ENCODE measurements at places on chromosomes 12 and 14.

DNA sequence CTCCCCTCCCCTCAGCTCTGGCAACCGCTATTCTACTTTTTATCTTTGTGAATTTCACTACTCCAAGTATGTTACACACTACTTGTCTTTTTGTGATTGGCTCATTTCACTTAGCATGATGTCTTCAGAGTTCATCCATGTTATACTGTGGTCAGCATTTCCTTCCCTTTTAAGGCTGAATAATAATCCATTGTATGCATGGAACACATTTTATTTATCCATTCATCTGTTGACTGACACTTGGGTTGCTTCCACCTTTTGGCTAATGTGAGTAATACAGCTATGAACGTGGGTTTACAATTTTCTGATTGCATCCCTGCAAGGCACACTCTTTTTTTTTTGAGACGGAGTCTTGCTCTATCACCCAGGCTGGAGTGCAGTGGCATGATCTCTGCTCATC is 53.0 kb upstream of the FUT8 start:
- H3K4me3 ChIP-seq, result no peak overlapping the region
- H3K4me1 ChIP-seq, result no peaks in the 10 kb centered on the region
- H3K36me3 ChIP-seq, result no peaks in the 10 kb centered on the region
- no peaks in the 10 kb centered on the region for H3K27me3 ChIP-seq
- no peak overlapping the region for H3K27ac ChIP-seq

DNA sequence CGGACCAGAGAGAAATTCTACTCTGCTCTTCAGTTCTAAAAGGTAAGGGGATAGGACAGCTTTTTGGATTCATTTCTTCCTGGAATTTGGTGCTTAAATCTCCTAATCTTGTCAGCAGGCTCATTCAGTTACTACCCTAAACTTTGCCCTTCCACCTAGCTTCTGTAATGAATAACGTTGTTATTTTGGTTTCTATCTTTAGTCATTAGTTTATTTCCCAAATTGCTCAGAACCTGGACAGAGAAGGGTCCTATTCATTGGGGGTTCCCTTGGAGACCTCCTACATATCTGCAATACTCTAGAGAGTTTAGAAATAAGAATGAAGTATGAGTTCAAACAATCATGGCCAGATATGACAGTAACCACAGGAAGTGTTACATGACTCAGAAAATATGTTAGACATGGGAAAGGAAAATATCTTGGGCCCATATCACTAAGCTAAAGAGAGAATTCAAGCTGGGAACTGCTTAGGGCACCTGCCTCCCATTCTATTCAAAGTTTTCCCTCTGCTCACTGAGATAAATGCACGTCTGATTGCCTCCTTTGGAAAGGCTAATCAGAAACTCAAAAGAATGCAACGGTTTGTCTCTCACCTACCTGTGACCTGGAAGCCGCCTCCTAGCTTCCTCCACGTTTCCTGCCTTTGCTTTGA is 87.9 kb downstream of the GAS2L3 start:
- no peak overlapping the region for H3K27ac ChIP-seq
- no peak overlapping the region for H3K4me3 ChIP-seq
- H3K4me1 ChIP-seq, result no peaks in the 10 kb centered on the region
- no peaks in the 10 kb centered on the region for H3K27me3 ChIP-seq

DNA sequence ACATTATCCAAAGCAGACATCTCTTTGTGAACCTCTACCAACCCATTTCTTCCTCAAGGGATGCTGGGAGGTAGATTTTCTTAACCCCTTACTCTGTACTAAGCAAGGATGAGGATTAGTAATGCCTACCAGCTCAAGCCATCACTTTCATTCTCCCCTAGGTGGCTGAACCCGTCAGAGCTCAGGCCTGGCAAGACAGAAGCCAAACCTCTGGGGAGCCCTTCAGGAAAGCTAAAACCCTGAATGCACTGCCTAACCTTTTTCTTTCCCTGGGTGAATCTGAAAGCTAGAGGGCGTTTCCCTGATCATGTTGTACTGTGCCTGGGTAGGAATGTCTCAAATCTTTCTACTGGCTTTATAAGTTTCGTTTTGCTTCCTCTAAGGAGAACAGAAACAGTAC is 617.3 kb downstream of the RPL10L start:
- H3K27me3 ChIP-seq, result no peaks in the 10 kb centered on the region
- no peak for DNase-seq
- no peak overlapping the region for H3K27ac ChIP-seq
- H3K4me3 ChIP-seq, result no peak overlapping the region

- H3K4me3 ChIP-seq, result peak overlapping the region; percentile 36
- H3K27me3 ChIP-seq, result peaks cover 33% of the 10 kb centered on the region
- H3K27ac ChIP-seq, result no peak overlapping the region
- H3K36me3 ChIP-seq, result no peaks in the 10 kb centered on the region
- H3K4me1 ChIP-seq, result no peaks in the 10 kb centered on the region
- DNase-seq, result peak; percentile 60
Observed at GRCh38 chr12:50050410-50051098, 6.8 kb upstream of the ASIC1 start.

DNA sequence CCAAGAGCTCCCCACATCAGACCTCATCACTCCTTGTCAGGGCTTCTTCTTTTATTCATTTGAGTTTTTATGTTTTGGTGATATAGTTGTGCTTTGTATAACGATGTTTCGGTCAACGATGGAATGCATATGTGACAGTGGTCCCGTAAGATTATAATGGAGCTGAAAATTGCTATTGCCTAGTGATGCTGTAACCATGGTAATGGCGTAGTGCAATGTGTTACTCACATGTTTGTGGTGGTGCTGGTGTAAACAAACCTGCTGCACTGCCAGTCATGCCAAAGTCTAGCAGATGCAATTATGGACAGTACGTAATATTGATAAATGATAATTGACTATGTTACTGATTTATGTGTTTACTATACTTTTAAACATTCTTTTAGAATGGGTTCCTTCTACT is 16.3 kb downstream of the CYP46A1 start:
- H3K4me3 ChIP-seq, result no peak overlapping the region
- no peaks in the 10 kb centered on the region for H3K4me1 ChIP-seq
- peaks cover 13% of the 10 kb centered on the region for H3K27me3 ChIP-seq

- no peaks in the 10 kb centered on the region for H3K36me3 ChIP-seq
- H3K27me3 ChIP-seq, result no peaks in the 10 kb centered on the region
- no peak for DNase-seq
- no peak overlapping the region for H3K4me3 ChIP-seq
- H3K4me1 ChIP-seq, result peaks cover 5% of the 10 kb centered on the region
- no peak overlapping the region for H3K27ac ChIP-seq
Observed at GRCh38 chr14:34912182-34912581, 37.0 kb upstream of the BAZ1A start.

DNA sequence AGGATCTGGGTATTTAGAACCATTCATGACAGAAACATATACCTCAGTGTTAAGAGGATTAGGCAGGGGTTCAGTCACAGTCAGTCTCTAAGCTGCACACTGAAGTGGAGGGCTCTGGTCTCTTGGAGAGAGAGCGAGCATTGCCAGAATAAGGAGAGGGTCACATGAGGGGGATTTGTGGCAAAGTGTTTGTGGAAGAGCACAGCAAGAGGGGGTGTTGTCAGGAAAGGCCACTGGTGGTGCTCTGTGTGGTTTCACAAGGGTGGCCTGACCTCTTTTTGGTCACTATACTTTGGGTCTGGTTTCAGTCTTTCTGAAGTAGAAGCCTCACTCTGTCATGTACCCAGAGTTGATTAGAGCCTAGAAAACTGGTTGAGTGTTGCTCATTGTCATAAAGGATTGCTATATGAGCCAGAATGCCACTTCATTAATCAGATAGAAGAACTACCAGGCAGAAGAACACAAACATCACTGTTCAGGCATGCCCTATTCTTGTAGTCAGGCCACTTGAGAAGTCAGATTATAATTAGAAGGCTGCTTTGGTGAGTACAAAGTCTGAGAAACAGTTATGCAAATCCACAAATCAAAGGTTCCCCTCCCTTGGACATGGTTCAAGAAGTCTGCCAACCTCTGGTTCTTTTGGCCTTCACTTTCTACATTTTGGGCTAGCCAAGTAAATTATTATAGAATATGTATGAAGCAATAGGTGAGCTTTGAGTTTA is 8.4 kb downstream of the TMEM19 start:
- peak; percentile 16 for DNase-seq
- no peaks in the 10 kb centered on the region for H3K27me3 ChIP-seq
- no peak overlapping the region for H3K4me3 ChIP-seq
- H3K36me3 ChIP-seq, result no peaks in the 10 kb centered on the region
- H3K4me1 ChIP-seq, result no peaks in the 10 kb centered on the region

DNA sequence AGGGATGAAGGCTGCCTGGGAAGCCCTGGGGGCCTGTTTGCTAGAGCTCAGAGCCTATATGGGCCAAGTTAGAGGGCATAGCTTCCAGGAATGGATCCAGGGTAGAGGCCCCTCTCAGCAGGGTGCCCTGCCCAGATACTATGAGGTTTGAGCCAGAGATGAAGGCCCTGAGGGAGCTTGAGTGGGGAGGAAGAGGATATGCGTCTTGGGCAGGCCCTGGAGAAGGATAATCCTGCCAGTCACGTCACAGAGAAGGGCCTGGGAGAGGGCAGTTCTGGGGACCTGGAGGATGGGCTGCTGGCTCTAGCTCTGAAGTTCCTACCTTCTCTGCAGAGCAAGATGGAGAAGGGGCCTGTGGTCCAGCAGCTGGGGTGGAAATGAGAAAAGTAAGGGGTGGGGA is 5.9 kb upstream of the CACNB3 start:
- peaks cover 32% of the 10 kb centered on the region for H3K4me1 ChIP-seq
- no peaks in the 10 kb centered on the region for H3K36me3 ChIP-seq
- no peak for DNase-seq
- H3K27ac ChIP-seq, result peak overlapping the region; percentile 93
- H3K27me3 ChIP-seq, result no peaks in the 10 kb centered on the region

DNA sequence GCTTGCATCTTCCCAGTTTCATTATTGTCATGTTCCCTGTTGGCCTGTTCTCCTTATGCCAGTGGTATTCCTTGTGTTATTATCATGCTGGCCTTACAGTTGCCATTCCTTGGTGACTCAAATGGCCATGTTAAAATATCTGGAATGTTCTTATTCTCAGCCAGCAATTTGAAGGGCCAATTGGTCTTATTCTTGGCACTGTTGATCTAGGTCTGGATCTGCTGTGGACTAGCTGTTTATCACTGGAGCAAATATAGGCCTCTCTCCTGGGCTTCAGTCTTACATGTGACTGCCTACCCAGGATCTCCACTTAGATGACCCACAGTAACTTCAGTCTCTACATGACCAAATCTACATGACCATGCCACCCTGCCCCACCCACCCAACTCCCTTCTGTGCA is 5.4 kb downstream of the CIPC start:
- DNase-seq, result no peak
- no peaks in the 10 kb centered on the region for H3K27me3 ChIP-seq
- H3K27ac ChIP-seq, result no peak overlapping the region
- no peak overlapping the region for H3K4me3 ChIP-seq
- H3K36me3 ChIP-seq, result no peaks in the 10 kb centered on the region

- H3K4me1 ChIP-seq, result no peaks in the 10 kb centered on the region
- H3K27ac ChIP-seq, result no peak overlapping the region
- no peaks in the 10 kb centered on the region for H3K36me3 ChIP-seq
- H3K4me3 ChIP-seq, result no peak overlapping the region
- DNase-seq, result no peak
- no peaks in the 10 kb centered on the region for H3K27me3 ChIP-seq
Observed at GRCh38 chr12:119500209-119500608, 93.4 kb upstream of the TMEM233 start.

- no peaks in the 10 kb centered on the region for H3K36me3 ChIP-seq
- H3K4me1 ChIP-seq, result peaks cover under 1% of the 10 kb centered on the region
- peak overlapping the region; percentile 88 for H3K27ac ChIP-seq
- H3K27me3 ChIP-seq, result no peaks in the 10 kb centered on the region
- peak overlapping the region; percentile 100 for H3K4me3 ChIP-seq
Observed at GRCh38 chr14:31419179-31419966, 977 bp downstream of the HEATR5A start.

DNA sequence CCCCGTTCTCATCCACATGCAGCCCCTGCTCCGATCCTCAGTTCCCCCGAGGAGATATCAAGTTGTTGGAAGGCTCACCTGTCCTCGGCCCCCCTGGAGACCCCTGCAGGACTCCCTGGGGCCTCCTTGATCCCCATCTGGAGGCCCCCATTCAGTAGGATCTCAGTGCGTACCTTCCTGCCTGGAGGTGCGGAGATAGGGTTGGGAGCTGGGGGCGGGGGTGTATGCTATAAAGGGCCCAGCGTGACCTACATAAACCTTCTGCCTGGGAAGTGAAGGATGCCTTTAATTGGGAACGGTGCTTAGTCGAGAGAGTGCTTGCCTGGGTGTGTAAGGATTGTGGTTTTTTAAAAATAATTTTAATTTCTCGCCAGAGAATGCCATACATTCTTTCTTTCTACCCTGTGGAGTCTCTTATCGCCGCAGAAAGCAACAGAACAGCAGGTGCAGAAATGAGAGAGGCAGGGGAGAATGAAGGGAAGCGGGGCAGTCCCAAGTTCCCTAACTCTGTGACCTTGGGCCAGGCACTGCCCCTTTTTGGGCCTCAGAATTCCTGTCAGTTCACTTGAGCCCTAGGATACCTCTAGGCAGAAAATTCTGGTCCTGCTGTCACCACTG is 153.7 kb downstream of the TSPAN9 start:
- no peak overlapping the region for H3K27ac ChIP-seq
- no peaks in the 10 kb centered on the region for H3K36me3 ChIP-seq
- no peak overlapping the region for H3K4me3 ChIP-seq
- no peak for DNase-seq
- no peaks in the 10 kb centered on the region for H3K27me3 ChIP-seq

DNA sequence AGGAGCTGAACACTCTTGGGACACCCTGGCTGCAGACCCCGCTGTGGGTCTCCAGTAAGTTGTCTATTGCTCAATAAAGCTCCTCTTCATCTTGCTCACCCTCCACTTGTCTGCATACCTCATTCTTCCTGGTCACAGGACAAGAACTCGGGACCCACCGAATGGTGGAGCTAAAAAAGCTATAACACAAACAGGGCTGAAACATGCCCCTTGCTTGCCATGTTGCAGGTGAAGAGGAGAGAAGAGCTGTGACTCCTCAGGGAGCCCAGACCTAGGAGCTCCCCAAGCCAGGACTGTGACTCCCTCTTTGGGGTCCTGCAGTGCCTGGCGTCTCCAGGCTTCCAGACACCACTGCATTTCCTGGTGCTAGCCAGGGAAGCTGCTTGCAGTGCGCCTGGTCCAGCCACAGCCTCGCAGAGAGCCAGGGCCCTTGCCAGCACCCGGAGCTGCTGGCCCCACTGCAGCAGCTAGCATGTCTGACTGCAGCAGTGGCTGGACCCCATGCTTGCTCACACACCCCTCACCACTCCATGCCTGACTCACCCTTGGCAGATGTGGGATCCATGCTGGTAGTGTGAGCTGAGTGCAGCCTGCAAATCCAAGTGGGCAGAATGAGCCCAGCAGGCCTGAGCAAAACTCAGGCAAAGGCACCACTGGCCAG is 37.1 kb upstream of the OR5AU1 start:
- no peaks in the 10 kb centered on the region for H3K27me3 ChIP-seq
- no peaks in the 10 kb centered on the region for H3K36me3 ChIP-seq
- H3K4me3 ChIP-seq, result no peak overlapping the region
- DNase-seq, result no peak
- H3K4me1 ChIP-seq, result no peaks in the 10 kb centered on the region

- H3K36me3 ChIP-seq, result no peaks in the 10 kb centered on the region
- H3K27me3 ChIP-seq, result no peaks in the 10 kb centered on the region
- no peaks in the 10 kb centered on the region for H3K4me1 ChIP-seq
- H3K4me3 ChIP-seq, result no peak overlapping the region
- no peak overlapping the region for H3K27ac ChIP-seq
Observed at GRCh38 chr14:51938137-51938536, 51.2 kb upstream of the RTRAF start.
